ENCODE measurements at places on chromosomes 16 and 17.

GRCh38 chr16:68707340-68708152 is 29.5 kb upstream of the CDH1 start:
- DNase-seq = no peak

GRCh38 chr16:89720551-89720812 is 216 bp downstream of the VPS9D1 start:
- DNase-seq = no peak

DNA sequence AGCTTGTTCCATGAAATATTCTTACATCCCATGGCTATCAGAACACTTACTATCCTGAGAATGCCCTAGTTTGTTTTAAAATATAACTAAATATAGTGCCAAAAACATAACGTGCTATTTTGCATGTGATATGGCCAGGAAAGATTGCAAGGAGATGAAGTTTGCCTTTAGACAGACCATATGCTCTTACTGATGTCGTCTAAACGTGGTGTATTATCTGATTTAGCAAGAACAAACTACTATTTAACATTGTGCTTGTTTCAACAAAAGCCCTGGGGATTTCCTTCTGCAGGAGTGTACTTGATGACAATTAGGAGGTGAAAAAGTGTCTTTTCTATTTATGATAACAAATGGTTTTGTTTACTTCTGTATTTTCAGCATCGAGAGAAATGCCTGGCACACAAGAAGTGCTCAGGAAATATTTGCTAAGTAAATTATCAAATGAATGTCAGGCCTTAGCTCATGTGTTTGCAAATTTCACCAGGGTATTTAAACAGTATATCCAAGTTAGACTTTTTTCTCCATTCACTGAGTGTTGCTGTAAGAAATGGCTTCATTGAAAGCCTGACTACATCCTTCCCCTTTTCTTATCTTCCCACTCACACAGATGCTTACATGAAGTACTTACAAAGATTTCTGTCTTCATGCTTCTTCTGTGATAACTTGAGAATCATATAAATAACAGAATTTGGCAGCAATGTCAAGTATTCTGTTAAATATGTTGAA is 1033.6 kb downstream of the CDH8 start:
- DNase-seq = peak; percentile 70

GRCh38 chr16:12578001-12578400 is 225.7 kb downstream of the CPPED1 start:
- no peak for DNase-seq

DNA sequence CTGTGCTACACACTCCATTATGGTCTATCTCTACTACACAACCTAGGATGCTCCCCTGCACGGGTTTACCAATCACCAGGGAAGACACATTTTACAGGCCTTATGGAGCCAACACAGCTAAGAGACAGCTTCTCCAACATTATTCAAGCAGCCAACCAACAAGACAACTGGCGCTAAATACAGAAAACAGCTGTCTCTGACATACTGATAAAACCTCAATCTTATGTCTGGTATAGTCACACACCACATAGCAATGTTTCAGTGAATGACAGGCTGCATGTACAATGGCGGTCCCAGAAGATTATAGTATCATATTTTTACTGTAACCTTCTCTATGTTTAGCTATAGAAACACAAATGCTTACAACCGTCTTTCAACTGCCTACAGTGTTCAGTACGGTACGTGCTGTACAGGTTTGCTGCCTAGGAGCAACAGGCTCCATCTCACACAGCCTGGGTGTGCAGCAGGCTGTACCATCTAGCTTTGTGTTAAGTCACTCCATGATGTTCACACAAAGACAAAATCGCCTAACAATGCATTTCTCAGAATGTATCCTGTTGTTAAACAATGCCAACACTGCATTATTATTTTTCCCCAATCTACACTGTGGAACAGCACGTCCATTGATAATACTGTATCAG is 10.9 kb downstream of the USP22 start:
- no peak for DNase-seq

All from NCI-H748 treated with DMSO at 0.1 percent for 48 hours (cell line).